ENCODE measurements at places on chromosomes 13 and 19.

GRCh38 chr19:18137657-18138339, 15.2 kb upstream of the PIK3R2 start:
- DNase-seq = no peak

DNA sequence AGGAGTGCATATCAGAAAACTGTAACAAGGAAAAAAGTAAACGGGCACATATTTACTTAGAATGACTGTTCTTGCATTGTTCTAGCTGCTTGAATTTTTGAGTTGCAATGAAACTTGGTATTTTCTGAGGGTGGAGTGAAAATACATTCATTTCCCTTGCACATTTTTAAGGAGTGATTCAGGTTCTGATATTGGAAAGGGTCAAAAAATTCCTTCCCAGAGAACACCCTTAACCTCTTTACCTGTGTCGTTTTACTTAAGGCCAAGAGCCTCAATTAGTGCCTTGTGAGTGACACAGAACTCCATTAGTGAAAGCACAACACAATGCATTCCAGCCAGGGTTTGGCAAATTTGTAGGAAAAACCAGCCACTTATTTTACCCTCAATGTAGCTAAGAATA, 2.3 kb downstream of the ITGBL1 start:
- DNase-seq = no peak

GRCh38 chr19:45323671-45324081, 1.0 kb upstream of the CKM start:
- no peak for DNase-seq

DNA sequence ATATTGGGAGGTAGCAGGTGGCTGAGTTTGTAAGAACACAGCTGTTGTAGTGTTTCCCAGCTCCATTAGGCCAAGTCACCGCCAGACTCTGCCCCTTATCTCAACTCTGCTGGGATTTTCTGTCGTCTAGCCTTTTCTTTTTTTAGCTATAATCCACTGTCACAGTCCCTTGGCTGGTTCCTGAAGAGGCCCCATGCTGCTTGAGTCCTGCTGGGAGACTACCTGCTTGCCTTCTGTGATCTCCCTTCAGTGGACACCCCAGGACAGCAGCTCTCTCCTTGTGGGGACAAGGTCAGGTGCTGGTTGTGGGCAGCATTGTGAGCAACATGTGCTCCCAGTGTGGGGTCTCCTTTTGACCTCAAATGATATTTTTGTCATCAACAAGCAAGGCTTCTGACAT, 195.0 kb upstream of the ATXN8OS start:
- no peak for DNase-seq

DNA sequence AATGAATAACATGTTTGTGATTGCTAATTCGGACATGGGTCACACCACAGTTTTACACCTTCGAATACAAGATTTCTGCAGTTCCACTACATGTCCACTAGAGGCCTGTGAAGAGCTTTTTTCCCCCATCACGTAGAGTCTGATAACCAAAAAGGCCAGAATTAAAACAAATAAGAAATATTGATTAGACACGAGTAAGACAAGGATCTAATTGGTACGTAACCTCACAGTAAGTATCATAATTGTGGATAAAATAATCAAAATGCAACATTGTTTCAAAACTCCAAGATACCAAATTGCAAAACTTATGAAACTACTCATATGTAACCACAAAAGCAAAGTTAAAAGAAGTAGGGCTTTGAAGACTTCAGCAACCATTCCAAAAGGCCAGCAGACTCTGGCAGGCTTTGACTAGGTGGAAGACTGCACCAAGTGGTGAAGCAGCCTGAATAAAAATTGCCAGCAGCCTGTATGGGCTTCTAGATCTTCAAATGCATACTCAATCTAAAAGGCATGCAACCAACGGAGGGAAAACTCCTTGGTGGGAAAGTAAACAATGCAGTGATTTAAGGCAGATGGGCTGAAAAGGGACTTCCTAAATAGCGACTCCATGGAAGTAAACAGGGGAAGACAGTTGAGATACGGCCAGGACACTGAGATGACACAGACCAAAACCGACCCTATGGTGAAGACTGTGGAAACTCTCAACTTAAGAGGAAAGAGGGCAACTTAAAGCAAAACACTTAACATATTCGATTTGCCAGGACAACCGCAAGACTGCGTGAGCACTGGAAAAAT, 56.7 kb downstream of the STARD13 start:
- no peak for DNase-seq

DNA sequence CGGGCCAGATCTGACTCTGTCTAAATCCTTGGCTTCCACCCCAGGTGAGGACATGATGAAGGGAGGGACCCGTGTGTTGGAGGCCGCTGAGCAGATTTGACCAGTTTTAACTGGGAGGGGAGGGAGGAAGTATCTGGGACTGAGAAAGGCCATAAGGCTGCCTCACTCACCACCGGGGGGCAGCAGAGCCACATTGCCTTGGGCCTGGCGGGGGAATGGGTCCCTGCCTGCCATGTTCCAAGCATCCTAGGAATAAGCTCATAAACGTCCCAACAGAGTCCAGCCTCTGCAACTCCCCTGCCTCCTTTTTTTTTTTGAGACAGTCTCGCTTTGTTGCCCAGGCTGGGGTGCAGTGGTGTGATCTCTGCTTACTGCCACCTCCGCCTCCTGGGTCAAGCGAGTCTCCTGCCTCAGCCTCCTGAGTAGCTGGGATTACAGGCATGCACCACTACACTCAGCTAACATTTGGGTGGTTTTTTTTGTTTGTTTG, 15.5 kb downstream of the MAST3 start:
- DNase-seq = peak; percentile 82

- DNase-seq = no peak
Measured at GRCh38 chr13:77532983-77533382, 2.5 kb upstream of the SCEL start.

GRCh38 chr19:3369337-3370213, 3.2 kb downstream of the NFIC start:
- peak; percentile 82 for DNase-seq

- no peak for DNase-seq
Measured at GRCh38 chr13:98517576-98518310, 59.2 kb downstream of the STK24 start.

DNA sequence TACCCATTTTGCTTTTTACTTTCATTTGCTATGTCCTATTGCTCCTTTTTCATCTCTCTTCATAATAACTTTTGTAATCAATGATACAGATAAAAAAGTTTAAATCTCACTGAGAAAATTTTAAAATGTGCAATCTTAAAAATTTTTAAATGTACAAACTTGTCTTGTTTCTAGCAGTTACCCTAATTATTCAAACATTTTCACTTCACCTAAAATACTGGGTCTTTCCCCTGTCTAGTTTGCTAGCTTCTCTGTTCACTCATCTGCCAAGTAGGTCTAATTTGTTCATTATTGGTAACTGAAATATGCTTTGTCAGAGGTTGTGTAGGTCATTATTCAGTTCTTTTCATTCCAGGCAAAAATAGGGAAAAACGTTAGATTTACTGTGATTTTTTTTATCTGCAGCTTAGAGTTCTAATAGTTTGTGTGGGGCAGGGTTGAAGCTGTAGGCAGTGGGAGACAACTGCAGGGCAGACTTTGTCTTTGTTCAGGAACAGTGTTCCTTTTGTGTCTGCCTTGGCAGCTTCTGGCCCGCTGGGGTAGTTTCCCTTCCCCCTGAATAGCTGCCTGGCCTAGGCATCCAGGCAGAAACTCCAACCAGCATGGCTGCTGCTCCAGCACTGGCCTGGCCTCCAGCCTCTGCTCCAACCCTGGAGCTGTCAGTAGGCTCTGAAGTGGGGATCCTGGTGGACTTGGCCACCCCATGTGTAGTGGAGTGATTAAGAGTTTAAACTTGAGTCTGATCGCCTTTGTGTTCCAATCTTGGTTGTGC, 48.5 kb downstream of the WDFY2 start:
- no peak for DNase-seq

DNA sequence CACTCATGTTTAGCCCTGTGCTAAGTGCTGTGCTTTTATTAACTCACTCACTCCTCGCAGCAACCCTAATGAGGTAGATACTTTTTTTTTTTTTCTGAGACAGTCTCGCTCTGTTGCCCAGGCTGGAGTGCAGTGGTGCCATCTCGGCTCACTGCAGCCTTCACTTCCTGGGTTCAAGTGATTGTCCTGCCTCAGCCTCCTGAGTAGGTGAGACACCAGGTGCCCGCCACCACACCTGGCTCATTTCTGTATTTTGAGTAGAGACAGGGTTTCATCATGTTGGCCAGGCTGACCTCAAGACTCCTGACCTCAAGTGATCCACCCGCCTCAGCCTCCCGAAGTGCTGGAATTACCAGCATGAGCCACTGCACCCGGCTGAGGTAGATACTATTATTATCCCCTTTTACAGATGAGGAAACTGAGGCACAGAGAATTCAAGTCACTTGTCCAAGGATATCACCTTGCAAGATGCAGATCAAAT, 2.5 kb downstream of the ITPKC start:
- DNase-seq = no peak

DNA sequence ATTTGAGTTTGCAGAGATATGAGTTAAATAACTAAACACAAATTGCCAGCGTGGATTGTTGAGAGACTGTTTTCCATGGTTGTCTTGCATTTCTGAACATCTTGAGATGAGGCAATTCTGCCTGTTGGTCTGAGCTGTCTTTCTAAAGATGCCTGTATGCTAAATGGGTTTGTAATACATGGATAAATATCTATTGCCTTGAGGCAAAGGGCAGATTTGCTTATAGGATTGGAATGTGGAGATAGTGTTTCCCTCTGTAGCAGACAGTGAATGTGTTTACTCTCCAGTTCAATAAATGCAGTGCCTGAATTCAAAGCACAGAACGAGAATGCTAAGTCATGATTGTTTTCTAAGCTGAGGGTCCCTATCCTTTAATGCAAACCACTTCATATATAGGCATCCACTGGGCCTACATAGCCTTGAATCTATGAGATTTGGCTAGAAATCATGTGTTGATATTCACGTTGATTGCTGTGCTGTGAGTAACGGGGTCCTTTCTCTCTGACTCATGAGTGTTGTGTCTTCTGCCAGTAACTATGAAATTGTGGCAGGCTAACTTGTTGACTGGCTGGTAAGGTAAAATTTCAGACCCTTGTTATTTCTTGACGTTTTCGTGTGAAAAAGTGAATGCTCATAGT, 2554.8 kb downstream of the PCDH9 start:
- no peak for DNase-seq

DNA sequence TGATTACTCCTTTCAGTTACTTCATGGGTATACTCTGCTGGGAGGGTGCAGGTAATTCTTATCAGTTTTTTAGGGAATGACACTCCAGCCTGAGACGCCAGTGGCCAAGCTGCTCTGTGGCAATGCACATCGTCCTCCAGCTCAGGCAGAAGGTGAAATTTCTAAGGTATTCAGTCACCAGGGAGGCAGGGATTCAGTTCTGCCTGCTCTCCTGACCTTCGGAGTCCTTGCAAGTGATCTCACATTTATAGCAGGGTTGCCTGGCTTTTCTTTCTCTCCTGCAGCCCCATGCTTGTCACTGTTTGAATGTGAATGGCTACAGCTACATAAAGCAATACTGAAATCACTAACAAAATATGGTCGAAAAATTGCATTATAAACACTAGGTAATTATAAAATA, 1447.5 kb downstream of the EFNB2 start:
- no peak for DNase-seq

- DNase-seq = no peak
Measured at GRCh38 chr19:4906963-4907362, 2.3 kb upstream of the UHRF1 start.

DNA sequence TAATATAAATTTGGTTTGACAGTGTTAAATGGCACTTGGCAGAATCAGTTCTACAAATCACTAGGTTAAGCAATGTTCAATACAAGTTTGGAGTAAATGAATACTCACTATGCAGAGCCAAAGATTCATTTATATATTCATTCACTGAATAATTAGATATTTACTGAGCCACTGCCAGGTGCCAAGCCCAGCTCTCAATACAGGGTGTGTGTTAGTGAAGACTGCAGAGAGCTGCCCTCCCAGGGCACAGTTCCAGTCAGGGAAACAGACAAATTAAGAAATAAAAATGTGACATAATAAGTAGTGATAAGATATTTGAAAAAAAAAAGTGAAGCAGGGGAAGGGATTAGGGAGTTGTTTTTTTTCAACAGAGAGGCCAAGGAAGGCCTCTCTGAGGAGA, 411.7 kb downstream of the KCNRG start:
- peak; percentile 19 for DNase-seq

GRCh38 chr19:51706885-51707284, 13.8 kb downstream of the SPACA6 start:
- no peak for DNase-seq

GRCh38 chr13:98142380-98143156, at the start of gene FARP1:
Gene FARP1, plus strand, starts transcription at chr13:98143094. Its CDS starts 70,149 bp downstream, at chr13:98213243.
- DNase-seq = peak; percentile 86

- DNase-seq = no peak
Measured at GRCh38 chr13:28532388-28533124, 37.6 kb upstream of the FLT1 start.

GRCh38 chr13:31436478-31436877, 236.7 kb downstream of the B3GLCT start:
- DNase-seq = no peak

DNA sequence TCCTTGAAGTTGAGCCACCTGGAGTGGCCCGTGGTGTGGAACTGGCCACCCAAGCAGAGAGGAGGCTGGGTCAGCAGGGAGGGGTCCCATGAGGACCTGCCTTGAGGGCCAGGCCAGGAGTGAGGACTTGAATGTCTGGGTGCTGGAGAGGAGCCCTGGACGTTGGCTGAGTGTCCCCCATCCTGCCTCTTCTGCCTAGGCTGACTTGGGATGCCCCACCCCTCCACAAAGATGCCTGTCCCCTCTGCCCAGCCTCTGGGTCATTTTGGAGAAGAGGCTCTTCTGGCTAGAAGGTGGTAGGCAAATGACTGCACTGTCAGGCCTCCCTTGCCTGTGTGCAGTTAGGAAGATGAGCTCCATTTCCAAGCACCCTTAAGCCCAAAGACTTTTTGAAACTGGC, 1.7 kb downstream of the SSBP4 start:
- no peak for DNase-seq

GRCh38 chr13:50244713-50245574, 229.7 kb downstream of the KCNRG start:
- no peak for DNase-seq

GRCh38 chr13:29684441-29684840, 89.0 kb upstream of the SLC7A1 start:
- no peak for DNase-seq

GRCh38 chr19:51726049-51726448, 2.3 kb upstream of the HAS1 start:
- no peak for DNase-seq

- DNase-seq = no peak
Measured at GRCh38 chr19:18234194-18234593, 8.0 kb upstream of the PDE4C start.

- DNase-seq = no peak
Measured at GRCh38 chr13:87444135-87444534, 227.0 kb upstream of the SLITRK5 start.

DNA sequence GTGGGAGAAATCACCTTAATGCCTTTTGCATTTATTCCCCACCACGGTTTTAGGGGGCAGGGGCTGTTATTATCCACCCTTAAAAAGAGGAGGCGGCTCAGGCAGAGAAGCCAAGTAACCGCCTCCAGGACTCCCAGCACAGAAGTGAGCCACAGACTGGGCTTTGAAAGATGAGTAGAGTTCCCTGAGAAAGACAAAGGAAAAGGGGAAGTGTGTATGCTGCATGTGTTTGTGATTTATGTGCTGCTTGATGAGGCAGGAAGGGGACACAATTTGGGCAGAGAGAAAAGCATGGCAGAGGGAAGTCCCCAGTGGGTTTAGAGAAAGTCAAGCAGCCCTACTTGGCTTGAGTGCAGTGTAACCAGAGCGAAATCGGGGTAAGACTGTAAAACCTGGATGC, 85.0 kb downstream of the DOCK9 start:
- DNase-seq = no peak

Measured in pancreas (tissue), 10 donors.